ENCODE measurements at places on chromosomes 1 and 21.

DNA sequence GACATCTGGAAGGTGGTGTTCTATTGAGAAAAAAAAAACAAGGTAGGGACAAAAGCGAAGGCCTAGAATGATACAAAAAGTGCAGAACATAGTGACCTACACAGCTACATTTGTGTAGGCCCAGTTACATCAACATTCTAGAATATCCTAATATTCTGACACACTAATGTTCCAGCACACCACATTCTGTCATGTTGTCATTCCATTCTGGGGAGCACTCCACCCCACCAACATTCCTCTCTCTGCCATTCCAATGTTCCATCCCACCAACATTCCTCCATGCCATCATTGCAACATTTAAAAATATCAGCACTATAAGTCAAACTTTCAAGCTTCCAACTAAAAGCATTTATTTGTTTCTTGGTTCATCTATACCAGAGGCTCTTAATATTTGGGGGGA lies 28.5 kb downstream of the COA7 start:
- DNase-seq: no peak

- DNase-seq: no peak
Observed at GRCh38 chr1:2816786-2817185, 15.3 kb upstream of the TTC34 start.

GRCh38 chr1:195663549-195664280 lies 944.5 kb downstream of the KCNT2 start:
- no peak for DNase-seq

- no peak for DNase-seq
Observed at GRCh38 chr1:1020415-1021009, 592 bp downstream of the AGRN start.

DNA sequence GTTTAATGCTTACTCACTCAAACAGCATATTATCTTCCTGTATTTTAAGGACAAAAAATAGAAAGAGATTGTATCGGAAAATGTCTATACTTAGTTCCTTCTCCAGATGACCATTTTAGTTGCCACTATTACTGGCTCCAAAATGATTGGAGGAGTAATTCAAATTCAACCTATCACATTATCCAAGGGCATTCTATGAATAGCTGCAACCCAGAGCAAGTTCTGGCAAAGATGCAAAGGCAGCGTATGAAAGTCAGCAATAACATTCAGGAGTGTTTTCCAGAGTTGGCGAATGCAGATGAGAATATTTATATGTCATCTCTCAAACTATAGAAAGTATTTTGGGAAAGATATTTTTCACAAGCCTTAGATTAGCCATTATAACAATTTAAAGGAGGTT lies 389.8 kb upstream of the ADGRL2 start:
- no peak for DNase-seq

DNA sequence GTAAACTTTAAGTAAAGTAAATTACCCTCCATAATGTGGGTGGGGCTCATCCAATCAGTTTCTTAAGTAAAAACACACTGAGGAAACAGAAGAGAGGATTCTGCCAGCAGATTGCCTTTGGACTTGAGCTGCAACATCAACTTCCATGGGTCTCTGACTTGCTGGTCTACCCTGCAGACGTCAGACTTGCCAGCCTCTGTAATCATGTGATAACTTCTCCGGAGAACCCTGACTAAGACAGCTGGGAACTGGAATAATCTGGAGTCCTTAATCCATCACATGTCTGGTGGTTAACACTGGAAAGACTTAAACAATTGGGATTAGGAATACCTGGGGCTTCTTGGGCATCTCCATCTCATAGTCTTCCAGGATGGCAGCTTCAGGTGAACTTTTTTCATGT lies 13.2 kb upstream of the CEP350 start:
- no peak for DNase-seq

DNA sequence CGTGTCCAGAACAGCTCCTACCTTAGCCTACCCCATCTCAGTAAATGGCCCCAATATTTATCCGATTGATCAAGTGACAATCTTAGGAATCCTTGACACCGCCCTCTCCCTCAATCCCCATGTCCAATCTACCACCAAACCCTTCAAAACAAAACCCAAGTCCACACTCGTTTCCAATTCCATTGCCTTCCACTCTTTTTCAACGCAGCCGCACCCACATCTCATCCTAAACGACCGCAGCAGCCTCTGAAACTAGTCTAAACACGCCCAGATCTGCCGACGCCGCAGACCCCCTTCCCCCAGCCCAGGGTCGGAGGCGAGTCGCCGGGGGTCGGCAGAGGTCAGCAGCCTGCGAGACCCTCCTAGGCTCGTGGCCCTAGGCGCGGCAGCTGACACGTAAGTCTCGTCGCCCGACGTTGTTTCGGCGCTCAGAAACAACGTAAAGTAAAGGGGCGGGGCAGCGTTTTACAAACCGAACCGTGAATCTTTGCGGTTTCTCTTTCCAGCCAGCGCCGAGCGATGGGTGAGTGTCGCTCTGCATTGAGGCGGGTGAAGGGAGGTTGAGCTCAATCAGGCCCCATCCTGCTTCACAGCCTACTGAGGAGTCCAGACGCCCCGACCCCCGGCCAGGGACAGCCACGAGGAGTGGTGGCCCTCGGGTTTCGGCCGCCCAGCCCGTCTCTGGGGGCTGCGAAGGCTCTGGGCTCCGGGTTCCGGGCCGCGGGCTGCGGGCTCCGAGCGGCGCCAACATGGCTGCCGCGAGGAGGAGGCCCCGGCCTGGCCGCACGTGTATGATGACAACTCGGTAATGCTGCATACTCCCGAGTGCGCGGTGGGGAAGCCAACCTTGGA lies at the start of gene RPS8:
TSS of gene RPS8 (plus strand) at position 463 of the 852 bp plus-strand sequence. CDS start at position 520, 57 bp downstream.
- DNase-seq: peak; percentile 75

DNA sequence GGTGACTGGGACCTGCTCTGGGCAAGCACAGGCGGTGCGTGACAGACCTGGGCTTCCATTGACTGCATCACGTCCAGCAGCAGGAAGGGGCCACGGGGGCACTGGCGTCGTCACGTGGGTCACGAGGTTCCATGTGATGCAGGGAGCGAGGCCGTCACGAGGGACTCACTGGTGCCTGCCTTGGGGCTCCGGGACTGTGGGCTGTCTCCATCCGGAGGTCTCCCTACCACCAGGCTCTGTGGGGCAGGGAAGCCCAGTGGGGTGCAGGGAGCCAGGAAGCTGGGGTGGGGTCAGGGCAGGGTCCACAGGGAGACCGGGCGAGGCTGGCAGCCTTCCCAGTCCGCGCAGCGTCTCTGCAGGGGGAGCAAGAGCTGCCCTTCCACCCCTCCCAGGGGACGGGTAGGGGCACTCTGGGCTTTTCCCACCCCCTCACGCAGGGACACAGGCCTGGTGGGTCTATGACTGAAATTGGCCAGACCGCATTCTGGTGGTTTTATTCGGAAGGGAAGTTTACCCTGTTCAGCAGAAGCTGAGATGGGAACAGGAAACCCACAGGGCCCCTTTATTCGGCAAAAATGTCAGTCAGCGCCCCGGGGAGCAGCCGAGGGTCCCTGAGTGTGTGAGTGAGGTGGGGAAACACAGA lies 416 bp upstream of the TNFRSF14 start:
- peak; percentile 63 for DNase-seq

GRCh38 chr1:208231881-208232661 lies 12.1 kb downstream of the PLXNA2 start:
- no peak for DNase-seq

- DNase-seq: no peak
Observed at GRCh38 chr1:182649041-182649440, 35.3 kb downstream of the RGS8 start.

- no peak for DNase-seq
Observed at GRCh38 chr1:181482001-181482430, 1.3 kb upstream of the CACNA1E start.

DNA sequence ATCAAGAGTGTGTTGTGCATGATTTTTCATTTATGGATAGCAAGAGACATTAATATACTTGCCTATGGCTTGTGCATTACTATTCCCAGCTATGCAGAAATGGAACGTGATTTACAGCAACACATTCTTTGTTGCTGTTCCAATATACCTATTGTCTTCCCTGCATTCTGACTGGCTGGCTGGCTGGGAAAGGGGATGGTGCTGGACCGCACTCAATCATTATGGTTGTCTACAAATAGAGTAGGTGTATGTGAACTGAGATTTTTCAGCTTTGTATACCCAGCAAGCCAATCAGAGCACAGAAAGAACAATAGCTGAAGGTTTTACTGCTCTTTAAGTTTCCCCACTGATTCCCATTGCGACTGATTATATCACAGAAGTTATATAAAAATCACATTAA lies 167.5 kb downstream of the ATG4C start:
- DNase-seq: no peak

DNA sequence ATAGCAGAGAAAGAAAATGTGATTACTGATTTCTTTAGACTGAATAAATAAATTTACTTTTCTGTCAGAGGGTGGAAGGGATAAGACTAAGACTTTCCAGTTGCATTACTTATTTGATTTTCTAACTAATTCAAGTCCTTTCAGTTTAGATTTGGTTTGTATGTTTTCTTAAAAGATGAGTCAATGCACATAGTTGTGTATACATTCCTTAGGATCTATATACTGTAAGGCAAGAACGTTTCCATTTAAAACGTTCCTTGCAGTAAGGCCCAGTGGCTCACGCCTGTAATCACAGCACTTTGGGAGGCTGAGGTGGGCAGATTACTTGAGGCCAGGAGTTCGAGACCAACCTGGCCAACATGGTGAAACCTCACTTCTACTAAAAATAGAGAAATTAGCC lies 14.5 kb upstream of the SERTAD4 start:
- no peak for DNase-seq

- DNase-seq: no peak
Observed at GRCh38 chr1:153277852-153278251, 18.4 kb downstream of the LORICRIN start.

DNA sequence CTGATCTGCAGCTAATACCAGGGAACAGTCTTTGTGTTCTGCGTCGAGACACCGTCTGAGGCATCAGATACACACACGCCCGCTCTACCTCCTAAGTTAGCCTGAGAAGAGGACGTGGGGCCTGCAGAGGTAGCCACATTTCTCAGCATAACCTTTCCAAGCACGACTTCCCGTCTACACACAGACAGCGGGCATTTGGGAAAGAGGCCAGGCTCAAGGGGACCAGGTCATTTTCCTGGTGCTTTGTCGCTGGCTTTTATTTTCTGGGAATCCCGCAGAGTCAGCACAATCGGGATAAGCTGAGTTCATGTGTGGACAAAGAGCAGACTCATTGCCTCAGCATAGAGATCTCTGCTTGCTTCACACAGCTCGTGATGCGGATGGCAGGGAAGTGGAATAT lies 72.5 kb upstream of the SMYD2 start:
- no peak for DNase-seq

GRCh38 chr21:46264046-46264689 lies 21.2 kb downstream of the MCM3AP start:
- no peak for DNase-seq

DNA sequence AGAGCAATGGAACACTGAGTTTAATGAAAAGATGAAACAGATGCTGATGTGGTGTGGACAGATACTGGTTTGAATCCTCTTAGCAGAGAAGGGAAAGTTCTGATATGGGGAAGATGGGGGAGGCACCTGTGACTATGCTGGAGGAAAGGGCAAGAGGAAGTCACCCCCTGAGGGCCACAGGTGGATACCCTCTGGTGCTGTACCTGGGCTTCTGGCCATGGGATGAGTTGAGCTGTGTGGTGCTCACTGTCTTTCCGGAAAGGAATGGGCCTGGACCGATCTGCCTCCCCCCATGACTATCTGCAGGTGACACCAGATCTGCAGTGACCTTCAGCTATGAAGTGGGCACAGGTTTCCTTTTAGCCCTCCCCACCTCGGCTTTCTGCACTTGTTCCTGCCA lies 52.4 kb downstream of the IER5 start:
- DNase-seq: no peak

DNA sequence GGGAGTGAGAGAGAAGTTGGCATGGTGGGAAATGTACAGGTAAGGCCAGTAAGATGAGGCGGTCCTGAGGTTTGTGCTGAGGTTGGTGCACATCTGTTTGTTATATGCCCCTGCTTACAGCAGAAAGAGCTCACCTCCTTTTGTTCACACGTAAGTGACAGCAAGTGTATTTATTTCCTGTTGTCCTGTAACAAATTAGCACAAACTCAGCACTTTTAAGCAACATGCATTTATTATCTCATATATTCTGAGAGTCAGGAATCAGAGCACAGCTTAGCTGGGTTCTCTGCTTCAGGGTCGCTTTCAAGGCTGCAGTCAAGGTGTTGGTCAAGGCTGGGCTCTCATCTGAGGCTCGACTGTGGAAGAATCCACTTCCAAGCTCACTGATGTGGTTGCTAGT lies 45.8 kb downstream of the TENT5C start:
- no peak for DNase-seq

DNA sequence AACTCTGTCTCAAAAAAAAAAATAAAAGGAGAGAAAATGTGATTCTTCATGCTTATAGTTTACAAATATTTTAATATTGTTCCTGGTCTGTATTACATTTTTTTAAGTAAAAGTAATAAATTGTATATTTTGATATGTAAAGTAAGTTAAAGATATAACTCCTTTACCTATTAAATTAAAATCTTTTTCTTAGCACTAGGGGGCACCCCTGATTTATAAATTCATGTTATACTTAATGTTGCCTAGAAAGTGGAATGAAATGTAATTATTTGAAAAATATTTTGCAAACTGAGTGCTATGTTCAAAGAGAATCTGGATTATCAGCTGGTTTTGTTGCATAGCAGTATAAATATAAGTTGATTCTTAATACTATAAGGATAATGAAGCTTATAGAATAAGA lies 49.2 kb downstream of the RALGPS2 start:
- DNase-seq: no peak

- DNase-seq: no peak
Observed at GRCh38 chr1:121458291-121459048, 273.7 kb downstream of the SRGAP2C start.

GRCh38 chr1:30328401-30329262 lies 394.8 kb downstream of the MATN1 start:
- DNase-seq: no peak

- DNase-seq: no peak
Observed at GRCh38 chr1:39866767-39867166, 16.5 kb downstream of the TRIT1 start.

- no peak for DNase-seq
Observed at GRCh38 chr1:31934706-31935629, 3.2 kb downstream of the PTP4A2 start.

DNA sequence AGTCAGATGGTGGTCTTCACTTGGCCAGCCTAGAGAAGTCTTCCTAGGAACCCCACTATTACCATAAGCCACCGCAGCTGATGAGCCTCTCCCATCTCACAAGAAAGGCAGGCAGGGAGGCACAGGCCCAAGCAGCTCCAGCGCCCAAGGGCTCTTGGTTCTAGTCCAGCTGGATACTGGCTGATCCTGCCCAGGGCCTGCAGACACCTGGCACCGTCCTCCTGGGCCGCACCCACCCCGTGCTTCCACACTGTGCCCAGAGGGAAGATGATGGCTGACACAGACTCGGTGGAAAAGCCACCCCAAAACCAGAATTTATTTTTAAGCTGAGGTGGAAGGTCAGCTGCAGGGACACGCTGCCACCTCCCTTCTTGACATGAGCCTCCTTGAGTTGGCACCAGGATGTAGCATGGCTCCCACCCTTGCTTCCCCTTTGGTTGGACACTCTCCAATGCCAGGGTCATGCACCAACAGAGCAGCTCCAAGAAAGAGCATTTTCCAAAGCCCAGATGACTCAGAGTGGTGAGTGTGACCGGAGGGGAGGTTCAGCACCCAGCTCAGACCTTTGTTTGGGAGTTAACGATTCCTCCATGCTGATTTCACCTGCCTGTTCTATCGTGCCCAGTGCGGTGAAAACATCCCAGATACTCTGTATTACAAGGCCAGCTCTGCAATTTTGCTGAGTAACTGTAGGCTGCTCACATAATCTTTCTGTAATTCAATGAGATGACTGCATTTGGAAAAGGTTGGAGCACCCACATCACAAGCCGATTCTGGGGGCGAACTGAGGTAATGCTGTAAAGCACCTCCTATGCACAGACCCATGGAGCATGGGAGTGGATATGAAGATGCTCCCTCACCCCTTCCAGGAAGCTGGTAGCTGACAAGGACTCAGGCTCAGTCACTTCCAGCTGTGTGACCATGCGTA lies 63.1 kb upstream of the SLC2A1 start:
- DNase-seq: no peak
